Muscle of leg (tissue), 16 donors: ENCODE measurements at places on chromosomes 1 and 21. TPM values are rescaled to one million over a fixed set of nuclear protein-coding genes. Genes with fewer than 3 reads are reported as not detected.

GRCh38 chr1:102420034-102420433, 423.3 kb upstream of the OLFM3 start:
- no peak for DNase-seq

DNA sequence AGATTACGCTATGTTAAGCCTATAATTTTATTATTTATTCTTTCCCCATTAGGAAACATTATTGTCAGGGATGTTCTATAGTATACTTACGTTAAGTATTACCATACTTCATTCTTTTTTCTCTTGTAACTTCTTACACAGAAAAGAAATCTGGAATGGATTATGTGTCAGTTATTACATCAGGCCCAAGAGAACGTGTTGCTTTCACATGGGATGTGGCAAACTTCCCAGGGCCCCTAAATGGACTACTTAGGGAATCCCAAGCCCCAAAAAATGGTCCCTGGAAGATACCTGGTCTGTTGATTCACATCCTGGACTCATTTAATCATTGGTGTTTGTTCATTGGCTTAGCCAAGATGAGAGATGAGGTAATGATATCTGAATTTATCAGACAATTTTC, 249.8 kb downstream of the NRIP1 start:
- peak; percentile 12 for DNase-seq

DNA sequence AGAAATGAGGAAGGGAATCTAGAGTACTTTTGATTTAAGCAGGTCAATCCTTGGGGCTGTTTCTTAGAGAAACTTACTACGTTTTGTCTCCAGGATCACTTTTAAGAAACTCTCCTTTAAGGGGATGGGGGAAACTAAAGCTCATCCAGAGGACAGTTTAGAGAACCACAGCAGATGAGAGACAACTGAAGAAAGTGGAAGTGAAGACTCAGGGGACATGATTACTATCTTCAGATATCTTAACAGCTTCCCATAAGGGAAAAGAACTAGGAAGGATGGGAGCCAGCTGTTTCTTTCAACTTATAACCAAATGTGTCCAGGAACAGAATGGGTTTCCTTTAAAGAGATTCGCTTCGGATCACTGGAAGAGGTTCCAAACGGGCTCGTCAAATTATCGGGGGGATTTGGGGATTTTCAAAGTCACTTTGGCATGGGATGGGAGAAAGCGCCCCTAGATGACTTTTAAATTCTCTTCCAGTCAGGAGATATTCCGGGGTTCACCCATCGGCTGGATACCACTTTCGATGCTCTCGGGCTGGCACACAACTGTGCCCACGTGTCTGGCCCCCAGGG, 1.2 kb downstream of the SCMH1 start:
- peak; percentile 63 for DNase-seq

- DNase-seq, result no peak
Observed at GRCh38 chr21:45207839-45208626, 79.7 kb downstream of the POFUT2 start.

- DNase-seq, result no peak
Observed at GRCh38 chr1:165659581-165659895, 28.5 kb downstream of the MGST3 start.

Gene RGS8
- 0.11 TPM for polyA plus RNA-seq

- no peak for DNase-seq
Observed at GRCh38 chr1:55522353-55522903, 307.3 kb upstream of the USP24 start.

Gene TNNI3K
- polyA plus RNA-seq, result 0.41 TPM

Gene TAS1R1
- polyA plus RNA-seq, result 3.2 TPM

Gene TRIM17
- 0.63 TPM for polyA plus RNA-seq

Gene TOR3A
- 18.0 TPM for polyA plus RNA-seq

DNA sequence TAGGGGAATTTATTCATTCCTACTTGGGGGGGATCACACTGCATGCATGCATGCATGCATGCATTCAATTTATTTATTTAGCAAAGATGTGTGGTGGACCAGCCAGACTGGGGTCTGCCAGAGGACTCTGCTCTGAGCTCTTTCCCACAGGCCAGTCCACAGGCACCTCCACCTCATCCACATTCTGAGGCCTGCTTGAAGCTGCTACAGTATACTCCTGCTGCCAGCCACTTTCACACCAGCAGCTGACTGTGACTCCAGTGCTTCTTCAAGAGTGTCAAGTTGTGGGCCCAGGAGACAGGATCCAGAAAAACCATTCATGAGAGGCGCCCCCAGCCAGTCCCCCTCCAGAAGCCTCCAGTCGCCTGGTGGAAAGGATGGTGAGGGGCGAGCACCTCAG, 30.9 kb downstream of the SSBP3 start:
- DNase-seq, result no peak

GRCh38 chr1:199073166-199073565, 434.3 kb downstream of the PTPRC start:
- no peak for DNase-seq

Gene PRELP
- 0.99 TPM for polyA plus RNA-seq

GRCh38 chr1:15042866-15043265, 110.7 kb upstream of the TMEM51 start:
- no peak for DNase-seq

Gene RUNX1
- polyA plus RNA-seq, result 5.3 TPM

Gene OPTC
- not detected for polyA plus RNA-seq

DNA sequence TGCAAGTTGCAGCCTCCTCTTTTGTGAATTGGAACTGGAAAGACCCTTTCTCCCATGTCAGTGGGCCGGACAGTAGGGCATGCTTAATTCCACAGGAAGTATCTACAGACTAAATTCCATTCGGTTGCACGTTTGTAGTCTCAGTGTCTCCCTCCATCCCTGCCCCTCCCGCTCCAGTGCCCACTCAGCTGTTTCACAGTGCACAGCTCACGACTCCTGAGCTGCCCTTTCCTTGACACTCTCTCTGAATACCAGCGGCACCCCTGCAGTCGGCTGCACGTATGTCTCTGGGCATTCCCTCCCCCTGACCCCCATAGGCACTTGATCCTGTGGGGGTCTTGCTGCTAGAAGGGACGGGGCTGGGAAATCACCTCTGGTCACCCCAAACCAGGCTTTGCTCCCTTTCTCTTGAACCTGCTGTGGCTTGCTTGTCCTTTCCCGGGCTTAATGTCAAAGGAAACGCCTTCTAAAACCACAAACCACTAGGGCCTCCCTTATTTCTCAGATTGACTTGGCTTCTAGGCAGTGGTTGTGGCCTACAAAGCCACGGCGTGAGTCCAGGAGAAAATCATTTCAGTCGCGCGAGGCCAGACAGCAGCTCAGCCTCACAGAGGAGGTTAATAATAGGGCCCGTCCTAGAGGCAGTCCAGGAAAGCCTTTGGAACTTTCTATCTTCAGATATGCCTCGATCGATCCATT, 365.3 kb upstream of the PROX1 start:
- peak; percentile 54 for DNase-seq

Gene SNX7
- 23.8 TPM for polyA plus RNA-seq

GRCh38 chr1:58778385-58779000, 5.4 kb downstream of the JUN start:
- DNase-seq, result peak; percentile 42

Gene EPHA8
- not detected for polyA plus RNA-seq

GRCh38 chr1:2258996-2259395, 30.9 kb downstream of the SKI start:
- DNase-seq, result no peak

DNA sequence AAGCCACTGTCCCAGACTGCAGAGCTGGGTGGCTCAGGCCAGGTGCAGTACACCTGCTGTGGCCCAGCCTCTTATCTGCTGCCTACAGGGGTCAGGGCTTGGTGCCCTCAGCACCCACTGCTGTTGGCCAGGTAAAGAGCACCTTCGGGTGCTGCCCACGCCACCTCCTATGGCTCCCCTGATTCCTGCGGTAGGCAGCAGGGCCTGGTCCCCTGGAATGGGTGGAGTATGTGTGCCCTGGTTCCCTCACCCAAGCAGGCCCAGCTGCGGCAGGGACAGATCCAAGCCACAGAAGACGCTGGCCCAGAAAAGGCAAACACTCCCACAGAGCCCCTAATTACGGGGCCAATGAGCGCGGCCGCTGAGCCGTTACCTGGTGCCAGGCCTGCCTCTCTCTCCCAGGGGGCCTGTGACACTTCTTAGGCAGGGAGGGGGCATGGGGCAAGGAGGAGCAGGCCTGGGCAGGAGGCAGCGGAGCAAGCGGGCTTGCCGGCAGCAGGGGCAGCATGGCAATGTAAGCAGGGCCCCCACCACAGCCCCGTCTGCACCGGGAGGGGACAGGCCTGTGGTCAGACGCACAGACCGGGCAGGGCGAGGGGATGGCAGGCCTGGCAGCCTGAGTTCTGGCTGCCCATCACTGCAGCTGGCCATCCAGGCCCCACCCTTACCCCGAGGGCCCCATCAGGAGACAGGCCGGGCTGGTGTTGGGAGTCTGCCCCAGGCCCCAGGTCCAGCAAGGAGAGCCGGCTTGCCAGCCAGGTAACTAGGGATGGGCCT, 19.0 kb downstream of the ESPN start:
- DNase-seq, result no peak

- DNase-seq, result peak; percentile 71
Observed at GRCh38 chr1:222940095-222940494, 125.3 kb downstream of the DISP1 start.

DNA sequence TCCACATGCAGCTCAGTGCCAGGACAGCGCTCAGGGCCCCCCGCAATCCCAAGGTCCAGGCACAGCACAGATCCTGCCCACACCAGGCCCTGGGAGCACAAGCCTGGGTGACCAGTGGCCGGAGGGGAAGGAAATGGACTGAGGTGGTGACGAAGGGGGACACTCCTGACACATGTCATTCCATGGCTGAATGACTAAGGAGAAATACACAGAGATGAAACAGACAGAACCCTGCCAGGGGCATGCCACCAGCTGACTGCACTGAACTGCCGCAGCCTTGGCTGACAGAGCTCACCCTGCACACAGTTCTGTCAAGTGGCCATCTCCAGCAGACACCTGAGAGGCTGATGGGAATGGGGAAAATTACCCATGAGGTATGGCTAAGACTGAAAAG, 56.1 kb downstream of the HSF2BP start:
- peak; percentile 18 for DNase-seq

Gene MYOM3
- polyA plus RNA-seq, result 555 TPM

DNA sequence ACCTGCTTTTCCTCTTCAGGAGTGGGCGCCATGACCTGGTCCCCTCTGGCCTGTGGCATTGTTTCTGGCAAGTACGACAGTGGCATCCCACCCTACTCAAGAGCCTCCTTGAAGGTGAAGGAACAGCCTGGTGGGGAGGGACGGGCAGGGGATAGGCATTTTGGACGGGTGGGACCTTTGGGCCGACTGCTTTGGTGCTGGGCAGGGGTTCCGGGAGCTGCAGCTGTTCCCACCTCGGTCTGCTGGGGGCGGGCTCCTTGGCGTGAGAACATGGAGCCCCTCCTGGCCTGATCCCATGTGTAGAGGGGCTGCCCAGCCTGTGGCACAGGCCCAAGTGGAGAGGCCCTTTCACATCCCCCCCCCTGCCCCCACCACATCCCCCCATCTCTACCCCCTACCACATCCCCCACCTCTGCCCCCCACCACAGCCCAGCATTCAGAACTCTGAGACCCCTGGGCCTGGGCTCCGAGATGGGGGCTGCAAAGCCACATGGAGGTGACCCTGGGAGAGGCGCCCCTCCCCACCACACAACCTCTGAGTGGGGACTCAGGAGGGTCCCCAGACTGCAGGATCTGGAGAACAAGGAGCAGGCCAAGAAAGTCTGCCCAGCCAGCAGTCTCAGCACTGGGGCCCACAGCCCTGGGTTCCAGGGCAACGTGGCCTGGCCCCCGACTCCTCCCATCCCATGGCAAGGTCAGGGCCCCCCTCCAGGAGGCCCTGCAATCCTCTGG, 50.0 kb downstream of the KCNAB2 start:
- no peak for DNase-seq

Gene SSU72
- polyA plus RNA-seq, result 106 TPM

- DNase-seq, result peak; percentile 47
Observed at GRCh38 chr1:9349331-9349851, 56.7 kb downstream of the SPSB1 start.

Gene CLCN6
- 13.5 TPM for polyA plus RNA-seq

GRCh38 chr1:30465096-30465495, 258.3 kb downstream of the MATN1 start:
- DNase-seq, result no peak

DNA sequence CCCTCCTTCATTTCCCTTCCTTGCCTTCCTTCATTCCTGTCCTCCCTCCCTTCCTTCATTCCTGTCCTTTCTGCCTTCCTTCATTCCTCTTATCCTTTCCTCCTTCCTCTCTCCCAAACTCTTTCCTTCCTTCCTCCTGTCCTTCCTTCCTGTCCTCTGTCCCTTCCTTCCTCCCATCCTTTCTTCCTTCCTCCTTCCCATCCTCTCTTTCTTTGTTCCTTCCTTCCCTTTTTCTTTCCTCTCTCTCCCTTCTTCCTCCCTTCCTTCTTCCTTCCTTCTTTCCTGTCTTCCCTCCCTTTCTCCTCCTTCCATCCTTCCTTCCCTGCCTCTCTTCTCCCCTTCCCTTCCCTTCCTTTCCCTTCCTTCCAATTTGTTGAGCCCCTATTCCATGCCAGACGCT, 15.8 kb upstream of the JUN start:
- DNase-seq, result no peak

- DNase-seq, result no peak
Observed at GRCh38 chr1:155967341-155968050, 10.9 kb downstream of the ARHGEF2 start.

DNA sequence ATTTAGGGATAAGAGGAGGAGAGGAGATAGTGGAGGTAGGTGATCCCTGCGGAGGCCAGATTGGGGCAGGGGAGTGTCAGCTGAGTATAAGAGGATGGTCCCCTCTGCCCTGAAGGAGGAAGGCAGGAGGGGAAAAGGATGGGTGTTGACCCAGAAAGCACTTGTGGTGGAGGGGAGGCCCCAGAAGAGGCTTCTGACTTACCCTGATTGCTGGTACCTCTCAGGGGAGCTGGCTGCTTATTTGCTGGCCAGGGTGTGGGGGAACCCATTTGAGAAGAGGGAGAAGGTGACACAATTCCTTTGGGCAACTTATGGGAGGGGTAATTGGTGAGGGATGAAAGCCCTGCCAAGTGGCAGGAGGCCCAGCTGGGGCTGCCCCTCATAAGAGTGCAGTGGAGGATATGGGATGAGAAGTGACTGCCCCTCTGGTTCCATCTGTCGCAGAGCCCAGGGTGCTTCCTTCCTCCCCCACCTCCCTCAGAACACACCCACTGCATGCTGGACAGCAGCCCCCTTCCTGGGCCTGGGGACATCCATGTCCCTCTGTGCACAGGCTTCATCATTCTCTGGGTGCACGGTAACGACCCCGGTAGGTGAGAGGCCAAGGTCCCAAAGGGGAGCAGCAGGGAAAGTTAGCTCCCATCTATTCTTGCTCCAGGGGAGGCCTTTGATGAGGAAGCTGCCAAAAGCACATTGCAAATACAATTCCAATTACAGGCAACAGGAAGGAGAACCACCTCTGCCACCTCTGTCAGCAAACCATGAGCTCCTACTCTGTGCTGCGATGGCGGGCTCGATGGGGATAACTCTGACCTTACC, 1.4 kb upstream of the PCSK9 start:
- DNase-seq, result no peak

DNA sequence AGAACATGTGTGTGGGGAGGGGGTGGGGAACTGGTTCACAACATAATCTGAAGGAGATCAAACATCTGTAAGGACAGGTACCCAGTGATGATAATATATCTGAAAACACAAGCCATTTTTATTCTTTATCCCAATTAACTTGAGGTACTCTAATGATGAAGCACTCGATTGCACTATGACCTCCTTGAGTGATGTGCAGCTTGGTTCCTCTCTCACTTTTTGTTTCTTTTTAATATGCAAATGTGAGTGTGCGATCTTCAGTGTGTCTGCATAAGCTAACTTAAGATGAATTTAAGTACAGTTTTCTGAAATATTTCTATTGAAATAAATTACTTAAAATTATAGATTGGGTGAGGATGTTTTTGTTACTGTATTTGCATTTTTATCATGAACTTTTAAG, 50.6 kb upstream of the ANGPTL1 start:
- no peak for DNase-seq

GRCh38 chr1:33181921-33182341, at the start of gene TRIM62:
Gene TRIM62, minus strand, starts transcription at chr1:33182043. Its CDS starts 611 bp downstream, at chr1:33181432.
- DNase-seq, result peak; percentile 97

Gene CLCA1
- 0.34 TPM for polyA plus RNA-seq
